ENCODE measurements at places on chromosomes 2 and 18. TPM values are rescaled to one million over a fixed set of nuclear protein-coding genes. Genes with fewer than 3 reads are reported as not detected.

GRCh38 chr2:188808947-188809355, 165.2 kb upstream of the COL3A1 start:
- DNase-seq, result peak; percentile 47

GRCh38 chr2:147843391-147843863, 1.4 kb upstream of the ACVR2A start:
- DNase-seq, result no peak

DNA sequence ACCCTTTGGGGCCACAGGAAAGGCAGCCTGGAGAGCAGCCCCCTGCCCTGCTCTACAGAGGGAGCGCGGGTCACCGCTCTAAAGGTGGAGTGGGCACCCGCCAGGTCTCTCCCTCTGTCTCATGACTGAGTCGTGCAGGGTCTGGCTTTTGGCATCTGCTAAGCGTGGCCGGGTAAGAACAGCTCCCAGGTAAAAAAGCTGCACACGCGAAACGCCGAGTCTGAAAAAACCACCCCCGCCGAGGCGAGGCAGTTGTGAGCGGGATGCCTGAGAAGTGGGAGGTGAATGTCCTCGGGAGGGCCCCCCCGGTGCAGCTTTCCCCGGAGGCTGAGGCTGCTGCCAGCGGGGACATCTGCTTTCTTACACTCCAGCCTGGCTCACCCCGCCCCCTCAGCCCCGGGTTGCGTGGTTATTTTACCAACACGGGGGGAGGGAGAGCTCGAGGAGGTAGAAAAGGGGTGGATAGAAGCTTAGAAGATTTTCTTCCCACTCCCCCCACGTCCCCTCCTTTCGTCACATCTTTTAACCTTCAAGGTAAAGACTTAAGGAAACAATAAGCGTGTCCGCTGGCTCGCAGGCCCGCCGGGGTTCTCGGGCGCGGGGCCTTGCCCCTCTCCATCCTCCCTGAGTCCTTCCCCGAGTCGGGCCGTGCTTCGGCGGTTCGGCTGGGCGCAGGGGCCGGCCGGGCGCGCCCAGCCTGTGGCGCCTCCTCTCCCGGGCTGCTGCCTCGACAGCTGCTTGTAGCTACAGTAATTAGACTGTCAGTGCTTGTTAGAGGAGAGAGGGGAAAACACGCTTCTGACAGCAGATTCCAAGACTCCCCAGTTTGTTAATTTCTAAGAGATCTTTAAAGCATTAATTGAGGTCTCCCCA, 70.6 kb upstream of the PSMD14 start:
- peak; percentile 47 for DNase-seq

DNA sequence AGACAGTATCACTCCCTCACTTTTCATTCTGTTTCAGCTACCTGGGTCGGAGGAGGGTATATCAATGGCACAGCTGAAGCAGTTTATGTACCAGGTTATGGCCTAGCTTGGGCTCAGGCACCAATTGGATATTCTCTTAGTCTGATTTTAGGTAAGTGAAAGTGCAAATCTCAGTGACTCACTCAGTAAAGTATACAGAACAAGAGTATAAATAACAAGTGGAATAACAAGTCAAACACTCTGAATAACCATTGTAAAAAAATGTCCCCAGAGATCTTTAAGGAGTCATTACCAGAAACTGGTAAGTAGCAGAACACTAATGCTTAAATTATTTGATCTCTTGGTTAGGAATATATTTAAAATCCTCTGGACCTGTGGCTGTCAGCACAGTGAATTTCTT, 5.7 kb downstream of the SLC5A7 start:
- DNase-seq, result peak; percentile 1

DNA sequence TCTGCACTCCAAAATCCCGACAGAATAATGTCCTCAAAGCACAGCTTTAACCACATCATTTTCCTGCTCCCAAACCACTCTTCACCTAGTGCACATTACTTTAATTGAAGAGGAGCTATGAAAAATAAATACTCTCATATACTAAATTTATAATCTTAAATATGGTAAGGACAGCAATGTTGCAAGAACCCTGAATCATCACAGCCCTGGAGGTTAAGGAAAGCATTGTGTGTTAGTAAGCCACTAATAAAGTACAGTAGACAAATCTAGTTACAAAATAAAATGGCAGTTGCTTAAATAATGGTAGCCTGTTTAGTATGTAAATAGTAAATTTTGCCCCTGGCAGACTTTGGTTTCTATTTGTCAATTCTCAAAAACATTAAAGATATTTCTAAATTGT, 27.0 kb upstream of the CCDC178 start:
- no peak for DNase-seq

DNA sequence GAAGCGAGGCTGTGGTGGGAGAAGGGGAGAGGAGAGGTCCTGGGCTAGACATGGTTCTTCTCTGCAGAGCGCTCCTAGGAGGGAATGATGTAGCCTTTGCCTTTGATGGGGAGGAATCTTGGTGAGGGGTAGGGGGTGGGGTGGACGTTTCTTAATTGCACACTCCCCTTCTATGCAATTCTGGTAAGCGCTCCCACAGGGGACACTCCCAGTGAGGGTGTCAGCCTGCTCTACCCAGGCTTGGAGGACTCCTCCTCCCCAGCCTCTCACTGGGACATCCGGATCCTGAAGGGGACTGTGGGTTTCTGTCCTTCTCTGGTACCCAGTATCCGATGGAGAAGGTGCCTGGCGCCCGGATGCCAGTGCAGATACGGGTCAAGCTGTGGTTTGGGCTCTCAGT, 114.3 kb downstream of the DYSF start:
- no peak for DNase-seq

GRCh38 chr2:69032336-69032735, 19.4 kb downstream of the ANTXR1 start:
- DNase-seq, result peak; percentile 40

GRCh38 chr2:196971574-196972279, 45.2 kb upstream of the PGAP1 start:
- no peak for DNase-seq

DNA sequence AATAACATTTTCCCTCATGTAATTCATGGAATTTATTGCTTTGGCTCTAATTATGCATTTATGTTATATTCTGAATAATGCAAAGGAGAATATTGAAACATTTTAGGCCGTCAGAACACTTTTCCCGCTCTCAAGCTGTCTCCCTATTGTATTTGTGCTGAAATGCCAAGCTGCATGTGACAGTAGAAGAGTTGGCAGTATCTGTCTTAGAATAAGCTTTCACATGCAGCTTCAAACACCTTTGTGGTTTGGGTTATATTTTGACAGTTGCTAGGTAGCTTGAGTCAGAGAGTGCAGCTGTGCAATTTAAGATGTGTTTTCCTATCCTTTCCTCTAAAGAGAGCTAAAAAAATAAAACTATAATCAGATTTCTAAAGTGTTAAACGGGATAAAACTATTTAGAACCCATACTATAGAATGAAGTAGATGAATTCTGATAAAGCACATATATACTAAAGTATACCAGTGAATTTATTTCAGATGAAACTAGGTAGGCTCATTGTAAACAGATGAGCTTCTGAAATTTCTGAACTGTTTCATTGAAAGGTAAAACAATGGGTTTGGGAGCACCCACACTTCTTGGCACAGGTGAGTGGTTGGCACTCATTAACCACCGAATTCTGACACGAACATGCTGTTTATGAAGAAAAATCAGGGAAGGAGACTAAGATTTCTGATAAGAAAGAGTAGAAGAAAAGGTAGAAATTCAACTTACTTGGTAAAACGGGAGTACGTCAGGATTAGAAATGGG, 43.4 kb downstream of the PLCL1 start:
- no peak for DNase-seq

GRCh38 chr2:71896385-71897136, 251.1 kb downstream of the CYP26B1 start:
- DNase-seq, result no peak

GRCh38 chr2:130286983-130287655, 55.6 kb upstream of the IMP4 start:
- no peak for DNase-seq

DNA sequence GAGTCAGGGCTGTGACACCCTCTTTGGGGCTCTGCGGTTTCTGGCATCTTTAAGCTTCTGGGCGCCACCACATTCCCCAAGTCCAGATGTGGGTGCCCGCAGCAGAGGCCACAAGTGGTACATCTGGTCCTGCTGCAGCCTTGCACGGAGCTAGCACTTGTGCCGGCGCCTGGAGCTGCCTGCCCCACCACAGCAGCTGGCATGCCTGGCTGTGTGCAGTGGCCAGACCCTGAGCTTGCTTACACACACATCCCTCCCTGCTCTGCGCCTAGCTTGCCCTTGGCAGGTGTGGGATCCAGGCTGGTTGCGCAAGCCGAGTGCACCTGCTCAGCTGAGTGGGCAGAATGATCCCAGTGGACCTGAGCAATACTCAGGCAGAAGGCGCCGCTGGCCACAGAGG, 27.3 kb downstream of the SLC4A10 start:
- no peak for DNase-seq

GRCh38 chr2:192196421-192197194, 1.9 kb upstream of the TMEFF2 start:
- no peak for DNase-seq

DNA sequence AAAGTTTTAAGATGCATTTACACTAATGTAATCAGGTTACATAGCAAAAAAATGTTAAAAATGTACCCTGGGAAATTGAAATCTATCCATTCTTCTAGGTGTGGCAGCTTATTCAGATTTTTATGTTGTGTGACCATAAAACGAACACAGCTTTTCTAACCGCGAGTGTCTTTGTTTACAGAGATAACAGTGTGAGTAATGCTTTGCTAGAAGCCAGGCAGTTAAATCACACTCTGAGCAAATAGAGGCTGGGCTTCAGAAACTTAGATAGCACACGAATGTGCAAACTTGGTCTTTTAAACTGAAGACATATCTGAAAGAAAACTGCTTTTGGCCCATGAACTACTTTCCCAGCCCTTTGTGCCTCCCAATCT, 116.1 kb downstream of the SPTBN1 start:
- DNase-seq, result peak; percentile 86

GRCh38 chr2:6885968-6886367, 8.4 kb downstream of the RSAD2 start:
- no peak for DNase-seq

DNA sequence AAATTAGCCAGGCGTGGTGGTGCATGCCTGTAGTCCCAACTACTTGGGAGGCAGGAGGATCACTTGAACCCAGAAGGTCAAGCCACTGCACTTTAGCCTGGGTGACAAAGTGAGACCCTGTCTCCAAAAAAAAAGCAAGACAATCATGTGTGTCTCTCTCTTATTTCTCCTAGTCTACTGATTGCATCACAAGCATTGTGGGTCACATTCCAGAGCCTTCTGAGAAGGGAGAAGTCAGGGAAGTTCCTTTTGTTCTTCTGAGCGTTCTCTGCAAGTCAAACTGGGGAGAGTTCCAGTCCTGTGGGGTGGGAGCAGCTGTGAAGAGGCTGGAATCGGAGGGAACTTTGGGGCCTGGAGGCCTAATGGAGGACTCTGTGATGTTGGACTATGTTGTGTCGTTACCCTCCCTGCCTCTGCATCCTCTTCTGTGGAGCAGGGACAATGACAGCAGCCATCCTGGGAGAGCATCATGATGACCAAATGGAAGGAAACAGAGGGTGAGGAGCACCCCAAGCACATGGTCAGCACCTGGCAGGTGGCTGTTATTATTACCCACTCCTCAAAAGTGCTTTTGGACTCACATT, 115.4 kb downstream of the MRO start:
- no peak for DNase-seq

GRCh38 chr2:205808486-205809121, 126.3 kb downstream of the NRP2 start:
- no peak for DNase-seq

DNA sequence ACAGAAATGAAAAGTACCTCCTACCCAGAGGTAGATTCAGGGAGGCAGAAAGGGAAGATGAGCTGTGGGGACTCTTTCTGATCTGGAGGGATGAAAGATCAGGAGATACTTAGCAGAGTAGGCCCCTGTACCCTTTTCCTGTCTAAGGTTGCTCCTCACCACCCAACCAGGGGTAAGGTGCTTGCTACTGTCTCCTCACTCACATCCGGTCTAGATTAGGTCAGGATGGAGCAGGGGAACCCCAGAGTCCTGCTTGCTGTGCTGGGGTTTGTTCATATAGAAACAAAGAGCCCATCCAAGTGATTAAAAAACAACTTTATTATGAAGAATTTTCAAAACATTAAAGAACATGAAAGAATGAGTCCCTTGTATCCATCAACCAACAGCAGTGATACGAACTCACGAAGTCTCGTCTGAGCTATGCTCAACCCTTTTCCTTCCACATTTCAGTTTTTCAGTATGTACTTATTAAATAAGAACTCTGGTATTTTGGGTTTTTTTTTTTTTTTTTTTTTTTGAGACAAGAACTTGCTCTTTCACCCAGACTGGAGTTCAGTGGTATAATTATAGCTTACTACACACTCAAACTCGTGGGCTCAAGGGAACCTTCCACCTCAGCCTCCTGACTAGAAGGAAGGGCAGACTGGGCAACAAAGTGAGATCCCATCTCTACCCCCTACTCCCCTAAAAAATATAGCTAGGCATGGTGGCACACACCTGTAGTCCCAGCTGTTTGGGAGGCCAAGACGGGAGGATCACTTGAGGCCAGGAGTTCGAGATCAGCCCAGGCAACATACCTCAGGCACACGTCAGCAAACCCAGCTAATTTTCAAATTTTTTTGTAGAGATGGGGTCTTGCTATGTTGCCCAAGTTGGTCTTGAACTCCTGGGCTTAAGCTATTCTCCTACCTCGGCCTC, 28.5 kb upstream of the MCFD2 start:
- DNase-seq, result no peak

- no peak for DNase-seq
Measured at GRCh38 chr2:216389570-216389969, 17.3 kb upstream of the MARCHF4 start.

DNA sequence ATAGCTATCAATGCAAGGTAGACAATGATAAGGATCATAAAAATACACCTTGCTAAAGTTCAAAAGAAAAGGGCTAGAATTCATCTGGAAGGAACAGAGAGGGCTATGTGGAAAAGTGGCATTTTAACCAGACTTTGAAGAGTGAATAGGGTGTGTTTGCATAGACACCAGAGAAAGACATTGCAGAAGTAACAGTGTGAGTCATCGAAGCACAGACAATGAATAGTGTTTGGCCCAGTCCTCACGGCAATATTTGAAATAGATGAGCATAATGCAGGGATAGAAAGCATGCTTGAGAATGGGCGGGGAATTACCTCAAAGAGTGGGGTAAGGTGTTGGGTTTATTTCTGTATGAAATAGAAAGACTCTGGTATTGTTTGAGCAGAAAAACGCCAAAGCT, 24.2 kb downstream of the MYT1L start:
- DNase-seq, result no peak

- peak; percentile 89 for DNase-seq
Measured at GRCh38 chr2:230908595-230909191, 16.3 kb downstream of the GPR55 start.

- no peak for DNase-seq
Measured at GRCh38 chr2:42307180-42307579, 53.8 kb downstream of the COX7A2L start.

- DNase-seq, result no peak
Measured at GRCh38 chr2:152510621-152511020, 175.6 kb downstream of the FMNL2 start.

- DNase-seq, result peak; percentile 46
Measured at GRCh38 chr2:174577967-174578589, 19.5 kb downstream of the WIPF1 start.

GRCh38 chr2:222495388-222495787, 71.0 kb downstream of the SGPP2 start:
- no peak for DNase-seq

- peak; percentile 10 for DNase-seq
Measured at GRCh38 chr18:7924616-7925015, 357.5 kb downstream of the PTPRM start.

The RGPD3 gene
- 0.06 TPM for total RNA-seq

The EPB41L5 gene
- total RNA-seq, result 6.4 TPM

The EMX1 gene
- total RNA-seq, result 0.29 TPM

The FAM161A gene
- total RNA-seq, result 2.7 TPM

The REG3A gene
- total RNA-seq, result not detected

The RPL37A gene
- total RNA-seq, result 2,609 TPM

The POTEC gene
- 2.9 TPM for total RNA-seq

The MTCL1 gene
- total RNA-seq, result 20.8 TPM

The MPP4 gene
- 7.8 TPM for total RNA-seq

All from Daoy (cell line).